ENCODE measurements at places on chromosomes 12 and 14.
A peak's percentile ranks its signal among the peaks of the same experiment; 100 is the strongest.

- no peak for DNase-seq
These were observed 27.2 kb upstream of the HSPB8 start for GRCh38 chr12:119151445-119152026.

DNA sequence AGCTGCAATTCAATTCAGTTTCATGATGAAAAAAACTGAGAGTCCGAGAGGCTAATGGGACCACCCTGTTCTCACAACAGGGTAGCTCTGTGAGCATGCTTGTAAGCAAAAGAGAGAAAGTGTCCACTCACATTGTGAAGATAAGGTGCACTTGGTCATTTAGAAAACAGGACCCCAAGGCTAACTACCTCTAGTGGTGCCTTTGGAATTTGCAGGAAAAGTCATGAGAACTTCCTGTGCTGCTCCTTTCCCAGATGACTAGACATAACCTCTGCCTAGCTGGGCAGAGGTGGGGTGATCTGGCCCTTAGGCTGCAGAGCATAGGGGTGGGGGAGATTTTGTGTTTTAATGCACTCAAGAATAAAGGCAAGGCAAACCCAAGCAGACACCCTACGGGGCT lies 118.9 kb downstream of the STAB2 start:
- no peak for DNase-seq

DNA sequence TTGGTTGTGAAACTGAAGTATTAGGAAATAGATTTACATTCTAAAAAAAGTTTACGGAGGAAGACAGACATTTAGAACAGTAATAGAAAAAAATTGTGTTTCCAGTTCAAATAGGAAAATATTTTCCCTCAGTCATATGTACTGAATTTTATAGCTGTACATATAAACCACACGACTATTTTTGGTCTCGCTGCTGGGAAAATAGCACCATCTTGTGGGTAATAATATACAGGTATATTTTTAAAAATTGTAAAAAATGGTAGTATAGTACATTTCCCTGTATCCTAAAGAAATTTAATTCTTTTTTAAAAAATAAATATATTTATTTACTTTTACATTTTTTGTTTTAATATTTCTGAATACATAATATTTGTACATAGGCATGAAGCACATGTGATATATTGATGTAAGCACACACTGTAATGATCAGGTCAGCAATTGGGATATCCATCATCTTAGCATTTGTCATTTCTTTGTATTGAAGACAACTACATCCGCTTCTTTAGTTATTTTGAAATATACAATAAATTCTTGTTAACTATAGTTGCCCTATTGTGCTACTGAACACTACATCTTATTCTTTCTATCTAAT lies 168.6 kb downstream of the ALX1 start:
- DNase-seq: no peak

DNA sequence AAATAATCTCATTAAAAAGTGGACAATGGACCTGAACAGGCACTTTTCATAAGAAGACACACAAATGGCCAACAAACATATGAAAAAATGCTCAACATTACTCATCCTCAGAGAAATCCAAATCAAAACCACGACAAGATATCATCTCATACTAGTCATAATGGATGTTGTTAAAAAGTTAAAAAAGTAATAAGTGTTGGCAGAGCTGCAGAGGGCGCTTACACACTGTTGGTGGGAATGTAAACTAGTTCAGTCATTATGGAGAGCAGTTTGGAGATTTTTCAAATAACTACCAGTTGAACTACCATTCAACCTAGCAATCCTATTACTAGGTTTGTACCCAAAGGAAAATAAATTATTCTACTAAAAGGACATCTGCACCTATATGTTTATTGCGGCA lies 47.2 kb downstream of the FOXG1 start:
- no peak for DNase-seq

GRCh38 chr14:100246809-100247428 lies 8.0 kb downstream of the YY1 start:
- no peak for DNase-seq

DNA sequence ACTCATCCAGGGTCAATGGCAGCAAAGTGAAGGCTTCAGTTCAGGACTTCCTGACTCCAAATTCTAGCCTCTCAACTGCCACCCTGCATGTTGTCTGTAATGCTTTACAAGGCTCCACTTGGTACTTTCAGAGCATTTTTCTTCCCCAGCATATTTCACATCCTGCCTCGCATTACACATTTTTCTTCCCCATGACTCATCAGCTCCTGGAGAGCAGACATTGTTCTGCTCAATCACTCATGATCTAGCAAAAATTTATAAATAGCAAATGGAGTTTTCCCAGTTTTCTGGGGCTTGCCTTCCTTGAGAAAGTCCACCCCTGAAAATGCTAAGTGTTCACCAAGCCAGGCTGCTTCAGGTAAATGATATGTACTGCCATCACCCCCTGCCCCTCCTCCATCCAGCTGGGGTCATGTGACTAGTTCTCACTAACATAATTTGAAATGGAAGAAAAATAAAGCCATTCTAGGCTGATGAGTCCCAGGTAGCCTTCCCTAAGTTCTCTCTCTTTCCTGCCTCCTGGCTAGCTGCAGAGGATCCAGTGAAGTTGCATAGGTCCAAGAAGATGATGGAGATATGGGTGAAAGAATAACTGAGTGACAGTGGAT lies 69.4 kb downstream of the ARMH4 start:
- no peak for DNase-seq

- DNase-seq: no peak
These were observed 26.2 kb downstream of the ANG start for GRCh38 chr14:20714593-20715250.

GRCh38 chr14:69643430-69644200 lies 32.2 kb downstream of the SUSD6 start:
- DNase-seq: peak; percentile 76

GRCh38 chr12:50338920-50339645 lies 55.8 kb upstream of the LIMA1 start:
- DNase-seq: no peak

DNA sequence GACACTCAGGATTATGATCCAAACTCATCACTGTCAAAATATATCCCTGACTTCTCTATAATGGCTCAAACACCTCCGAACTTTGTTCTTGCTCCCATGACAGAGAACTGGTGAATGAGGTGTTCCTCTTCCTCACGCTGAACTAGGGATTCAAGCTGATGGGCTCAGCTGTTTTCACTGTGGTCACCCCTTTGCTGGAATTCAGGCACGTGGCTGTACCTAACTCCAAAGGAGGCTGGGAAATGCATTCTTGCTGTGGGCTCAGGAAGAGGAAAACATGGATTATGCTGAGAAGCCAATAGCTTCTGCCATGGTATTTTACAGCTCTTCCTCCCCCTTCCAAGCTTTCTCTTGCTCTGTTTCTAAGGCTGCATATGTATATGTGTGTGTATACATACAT lies 43.9 kb downstream of the STXBP6 start:
- no peak for DNase-seq

- DNase-seq: no peak
These were observed 530.1 kb upstream of the ATP2B1 start for GRCh38 chr12:90238663-90239271.

- no peak for DNase-seq
These were observed 591.5 kb downstream of the TRHDE start for GRCh38 chr12:72863671-72864070.

GRCh38 chr12:68585966-68586365 lies 24.7 kb upstream of the RAP1B start:
- DNase-seq: no peak

DNA sequence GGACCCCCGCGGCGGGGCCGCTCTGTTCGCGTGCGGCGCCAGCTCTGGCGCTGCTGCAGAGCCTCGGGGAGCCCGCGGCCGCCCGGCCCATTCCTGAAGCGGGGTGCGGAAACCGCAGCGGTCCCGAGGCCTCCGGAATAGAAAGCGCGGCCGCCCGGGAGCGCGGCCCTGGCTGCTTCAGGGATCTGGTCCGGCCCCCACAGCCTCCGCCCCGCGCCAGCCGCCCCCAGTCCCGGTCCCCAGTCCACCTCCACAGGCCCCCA lies 204 bp downstream of the HSP90AA1 start:
- no peak for DNase-seq

DNA sequence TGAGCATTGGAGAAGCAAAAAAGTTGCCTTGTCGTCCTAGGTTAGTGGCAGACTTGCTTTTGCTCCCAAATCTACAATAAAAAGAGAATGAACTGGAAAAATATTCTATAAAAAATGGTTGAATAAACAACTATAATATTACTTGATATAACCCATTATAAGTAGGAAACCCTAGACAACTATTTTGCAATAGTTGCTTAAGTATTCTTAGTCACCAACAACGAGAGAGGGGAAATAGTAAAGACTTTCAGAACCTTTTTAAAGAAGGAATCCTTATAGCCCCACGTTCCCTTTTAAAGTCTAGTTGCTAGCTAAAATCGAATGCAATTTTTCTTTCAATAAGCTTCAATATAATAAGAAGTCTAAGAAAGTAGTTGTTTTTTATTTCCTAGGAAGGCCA lies 17.5 kb downstream of the AQP6 start:
- no peak for DNase-seq

GRCh38 chr14:104937161-104937560 lies 12.5 kb downstream of the PLD4 start:
- DNase-seq: no peak

- no peak for DNase-seq
These were observed 66.2 kb upstream of the PTGR2 start for GRCh38 chr14:73785336-73785833.

GRCh38 chr14:34275078-34275477 lies 187.0 kb downstream of the SPTSSA start:
- DNase-seq: no peak

- DNase-seq: no peak
These were observed 671.3 kb upstream of the TBX3 start for GRCh38 chr12:115355301-115355700.

DNA sequence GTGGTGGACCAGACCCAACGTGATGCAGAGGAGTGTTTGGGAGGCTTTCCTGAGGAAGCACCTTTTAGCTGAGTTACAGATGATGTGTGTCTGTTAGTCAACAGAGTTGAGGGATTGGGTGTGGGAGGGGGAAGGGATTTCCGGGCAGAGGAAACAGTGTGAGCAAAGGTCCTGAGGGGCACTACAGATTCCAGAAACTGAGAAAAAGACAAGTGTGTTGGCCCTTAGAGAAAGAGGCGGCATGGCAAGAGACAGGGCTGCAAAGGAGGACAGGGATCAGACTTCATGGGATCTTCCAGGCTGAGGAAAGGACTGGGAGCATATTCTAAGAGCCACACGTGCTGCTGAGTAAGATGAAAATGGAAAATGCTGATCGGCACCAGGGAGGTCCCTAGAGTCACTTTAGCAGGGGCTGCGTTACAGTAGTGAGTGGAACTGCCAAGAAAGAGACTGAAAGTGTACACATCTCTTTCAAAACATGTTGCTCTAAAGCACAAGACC lies 9.4 kb upstream of the RPS6KL1 start:
- DNase-seq: no peak

DNA sequence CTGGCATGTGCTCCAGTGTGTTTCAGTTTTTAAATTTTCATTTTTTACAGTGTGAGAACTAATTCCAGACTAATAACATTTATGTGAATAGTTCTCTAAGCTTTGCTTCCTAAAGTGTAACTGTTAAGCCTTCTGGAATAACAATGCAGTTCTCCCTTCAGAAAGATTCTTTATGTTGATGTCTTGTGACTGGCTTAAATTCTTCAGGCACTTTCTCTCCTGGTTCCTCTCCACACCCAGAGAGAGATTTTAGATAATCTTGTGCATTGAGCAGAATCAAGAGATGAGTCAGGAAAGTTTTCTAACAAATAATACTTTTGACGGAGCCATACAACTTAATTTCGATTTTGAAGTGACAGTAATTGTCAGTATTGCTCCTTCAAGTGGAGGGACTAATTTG lies 118.5 kb downstream of the RAD51B start:
- DNase-seq: no peak

GRCh38 chr12:102513739-102514138 lies 33.4 kb upstream of the IGF1 start:
- DNase-seq: no peak

DNA sequence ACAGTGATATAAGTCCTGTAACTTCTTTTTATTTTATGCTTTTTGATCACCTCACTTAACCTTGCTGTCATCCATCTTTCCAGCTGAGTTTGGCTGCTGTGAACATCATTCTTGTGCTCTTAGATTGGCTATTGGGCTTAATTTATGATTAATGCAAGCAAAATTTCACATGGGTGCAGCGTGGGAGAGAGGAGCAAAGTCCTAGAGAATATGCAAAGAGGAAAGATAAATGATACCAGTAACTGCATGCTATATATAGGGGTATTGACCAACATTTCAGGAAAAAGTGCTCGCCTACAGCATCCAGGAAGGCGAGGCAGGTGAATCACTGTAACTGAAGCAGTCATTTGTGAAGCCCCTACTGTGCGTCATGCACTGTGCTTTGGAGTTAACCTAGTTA lies 153.1 kb downstream of the TMTC2 start:
- no peak for DNase-seq

DNA sequence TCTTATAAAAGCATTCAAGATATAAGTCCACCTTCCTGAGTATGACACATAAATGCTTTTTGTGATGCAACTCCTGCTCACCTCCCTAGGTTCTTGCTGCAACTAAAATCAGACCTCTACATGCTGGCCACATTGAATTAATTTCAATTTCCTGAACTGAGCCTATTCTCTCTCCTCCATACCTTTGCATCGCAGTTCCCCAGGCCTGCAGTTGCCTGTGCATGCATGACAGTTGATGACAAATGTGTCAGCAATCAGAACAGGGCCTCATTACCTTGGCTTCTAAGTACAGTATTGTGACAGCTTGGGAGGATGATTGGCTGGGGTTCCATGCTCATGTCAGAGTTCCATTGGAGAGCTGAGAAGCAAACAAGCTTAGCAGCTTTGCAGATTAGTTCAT lies 3.9 kb upstream of the TM7SF3 start:
- DNase-seq: no peak

- DNase-seq: no peak
These were observed 24.6 kb downstream of the LIN52 start for GRCh38 chr14:74109369-74109768.

- no peak for DNase-seq
These were observed 285.3 kb downstream of the DAD1 start for GRCh38 chr14:22303589-22304195.

GRCh38 chr12:116432314-116432750 lies 126.8 kb upstream of the MAP1LC3B2 start:
- DNase-seq: no peak

GRCh38 chr14:104743461-104744380 lies 9.2 kb upstream of the SIVA1 start:
- DNase-seq: no peak

DNA sequence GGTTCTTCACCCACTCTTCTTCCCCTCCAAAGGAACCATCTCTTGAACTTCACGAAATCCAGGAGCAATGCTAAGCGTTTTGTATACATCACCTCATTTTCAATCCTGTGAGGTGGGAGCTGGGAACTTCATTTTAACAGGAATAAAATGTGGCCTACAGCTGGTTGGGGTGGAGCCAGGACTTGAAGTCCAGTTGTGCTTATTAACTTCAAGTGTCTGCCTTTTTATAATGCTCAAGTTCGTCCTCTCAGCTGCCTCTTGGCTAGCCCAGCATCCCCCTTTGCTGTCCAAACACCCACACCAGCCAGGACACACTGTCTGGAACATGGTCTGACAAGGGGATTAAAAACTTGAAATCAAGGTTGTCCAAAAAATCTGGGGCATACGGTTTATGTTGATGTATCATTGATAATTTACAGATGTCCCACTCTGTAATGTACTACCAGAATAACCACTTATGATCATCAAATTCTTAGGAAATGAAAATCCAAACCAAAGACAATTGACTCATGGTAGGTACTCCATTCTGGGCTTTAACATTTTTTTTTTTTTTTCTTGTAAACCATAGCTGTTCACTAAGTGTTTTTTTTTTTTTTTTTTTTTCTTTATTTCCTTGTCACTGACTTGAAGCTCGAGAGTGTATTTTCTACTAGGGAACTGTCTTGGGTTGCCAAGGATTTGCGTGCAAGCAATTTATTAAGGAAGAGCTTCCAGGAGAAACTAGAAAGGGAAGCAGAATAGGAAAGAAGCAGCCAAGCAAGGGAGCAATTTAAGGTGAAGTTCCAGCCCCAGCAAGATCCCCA lies 252.3 kb downstream of the EFCAB11 start:
- DNase-seq: no peak

All from stimulated activated CD4-positive, alpha-beta T cell treated with anti-CD3 and anti-CD28 coated beads, Interleukin-4, amount 100 ng/mL, for 1 hour (primary cell).